ENCODE measurements at places on chromosomes 11 and 22.
A peak's percentile ranks its signal among the peaks of the same experiment; 100 is the strongest.

GRCh38 chr22:44711241-44711560 lies 9.2 kb downstream of the PRR5 start:
- no peak for DNase-seq

- DNase-seq, result no peak
These were observed 6.1 kb downstream of the MRGPRE start for GRCh38 chr11:3225826-3226750.

DNA sequence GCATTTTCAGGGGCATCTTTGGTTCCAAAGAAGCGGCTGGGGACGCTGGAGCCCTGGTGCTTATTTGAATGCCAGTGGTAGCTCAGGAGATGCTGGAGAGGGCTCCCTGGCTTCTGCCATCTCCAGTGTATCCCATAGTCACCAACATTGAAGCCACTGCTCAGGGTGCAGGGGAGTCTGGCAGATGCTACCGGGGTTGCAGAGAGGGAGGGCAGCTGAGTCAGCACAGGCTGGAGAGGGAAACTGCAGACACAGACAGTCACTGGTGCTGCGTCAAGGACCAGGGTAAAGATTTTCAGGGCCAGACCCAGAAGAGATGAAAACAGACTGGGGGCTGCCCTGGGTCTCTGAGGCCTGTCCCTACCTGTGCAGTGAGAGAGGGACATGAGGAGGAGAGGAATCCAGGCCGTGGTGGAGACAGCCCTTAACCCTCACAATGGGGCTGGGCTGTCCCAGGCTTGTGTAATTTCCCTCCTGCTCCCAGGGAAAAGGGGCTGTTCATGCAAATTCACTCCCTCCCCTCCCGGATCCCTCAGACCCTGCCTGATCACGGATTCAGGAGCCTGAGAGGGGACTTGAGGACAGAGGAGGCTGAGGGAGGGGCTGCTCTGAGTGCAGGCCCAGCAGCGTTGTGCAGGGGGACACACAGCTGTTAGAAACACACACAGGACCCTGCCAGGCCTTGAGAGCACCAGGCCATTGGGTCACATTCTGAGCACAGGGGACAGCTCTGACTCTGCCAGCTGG lies 126.9 kb upstream of the GRK3 start:
- DNase-seq, result no peak

- no peak for DNase-seq
These were observed 42.1 kb downstream of the KDM2A start for GRCh38 chr11:67160872-67161783.

DNA sequence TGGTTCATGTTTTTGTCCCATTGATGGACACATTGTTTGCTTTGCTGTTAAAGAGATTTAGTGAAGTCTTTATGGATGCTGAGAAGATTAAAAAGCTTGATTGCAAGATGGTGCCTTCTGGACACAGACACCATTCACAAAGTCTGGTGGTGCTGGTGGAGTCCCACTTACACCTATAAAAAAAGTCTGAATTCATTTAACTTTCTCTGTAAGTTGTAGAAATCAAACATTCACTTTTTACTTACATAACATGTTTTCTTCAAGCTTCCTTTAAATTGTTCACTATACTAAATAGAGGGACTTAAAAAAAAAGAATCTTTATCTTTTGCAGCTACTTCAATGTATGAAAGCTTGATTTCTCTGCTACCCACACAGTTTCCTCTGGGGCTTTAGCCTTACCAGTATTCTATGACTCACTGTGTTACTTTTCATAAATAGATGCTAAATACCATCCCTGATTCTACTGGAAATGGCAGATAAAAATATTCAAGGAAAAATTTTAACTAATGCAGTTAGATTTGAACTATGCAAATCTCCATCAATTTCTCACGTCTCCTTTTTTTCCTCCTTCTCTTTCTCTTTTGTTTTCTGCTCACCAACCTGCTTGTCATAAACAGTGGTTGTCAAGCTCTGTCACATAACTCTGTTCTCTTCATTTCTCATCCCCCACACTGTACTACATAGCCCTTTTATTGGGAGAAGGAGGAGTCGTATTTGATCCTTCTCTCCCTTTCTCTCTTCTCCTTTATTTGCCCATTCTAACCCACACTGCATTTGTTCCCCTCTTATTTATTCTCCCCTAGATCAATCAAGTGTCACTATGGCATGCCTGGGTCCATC lies 89.7 kb downstream of the FAM76B start:
- no peak for DNase-seq

GRCh38 chr11:85718126-85718943 lies 32.3 kb upstream of the CCDC89 start:
- no peak for DNase-seq

DNA sequence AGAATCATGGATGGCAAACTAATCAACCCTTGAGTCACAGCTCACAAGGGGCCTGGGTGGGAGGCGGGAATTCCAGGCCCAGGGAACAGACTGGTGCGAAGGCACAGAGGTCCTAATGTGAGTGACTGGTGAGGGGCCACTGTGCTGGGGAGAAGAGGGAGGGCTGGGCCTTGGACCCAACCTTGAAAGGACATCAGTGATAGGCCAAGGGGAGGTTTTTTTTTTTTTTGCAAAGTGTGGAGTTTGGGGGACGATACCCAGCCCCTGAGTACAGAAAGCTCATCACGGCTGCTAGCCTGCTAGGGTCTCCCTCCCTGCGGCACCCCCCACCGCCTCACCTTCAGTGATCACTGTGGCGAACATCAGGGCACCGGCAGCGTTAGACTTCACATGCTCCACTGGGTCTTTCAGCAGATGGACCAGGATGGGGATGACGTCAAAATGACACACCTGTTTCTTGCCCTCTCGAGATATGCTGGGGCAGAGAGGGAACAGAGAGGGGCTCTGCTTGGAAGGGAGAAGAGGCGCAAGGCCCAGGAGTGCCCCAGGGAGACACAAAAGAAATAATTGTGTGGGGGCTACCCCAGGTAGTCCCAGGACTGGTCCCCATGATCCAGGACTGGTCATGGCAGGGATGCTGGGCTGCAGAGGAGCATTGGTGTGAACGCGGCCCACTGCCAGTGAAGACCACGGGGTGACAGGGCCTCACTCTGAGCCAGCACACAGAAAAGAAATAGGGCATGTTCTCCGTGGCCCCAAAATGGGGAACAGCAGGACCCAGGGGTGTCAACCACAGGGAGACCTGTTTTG lies 8.6 kb upstream of the GNAZ start:
- no peak for DNase-seq

DNA sequence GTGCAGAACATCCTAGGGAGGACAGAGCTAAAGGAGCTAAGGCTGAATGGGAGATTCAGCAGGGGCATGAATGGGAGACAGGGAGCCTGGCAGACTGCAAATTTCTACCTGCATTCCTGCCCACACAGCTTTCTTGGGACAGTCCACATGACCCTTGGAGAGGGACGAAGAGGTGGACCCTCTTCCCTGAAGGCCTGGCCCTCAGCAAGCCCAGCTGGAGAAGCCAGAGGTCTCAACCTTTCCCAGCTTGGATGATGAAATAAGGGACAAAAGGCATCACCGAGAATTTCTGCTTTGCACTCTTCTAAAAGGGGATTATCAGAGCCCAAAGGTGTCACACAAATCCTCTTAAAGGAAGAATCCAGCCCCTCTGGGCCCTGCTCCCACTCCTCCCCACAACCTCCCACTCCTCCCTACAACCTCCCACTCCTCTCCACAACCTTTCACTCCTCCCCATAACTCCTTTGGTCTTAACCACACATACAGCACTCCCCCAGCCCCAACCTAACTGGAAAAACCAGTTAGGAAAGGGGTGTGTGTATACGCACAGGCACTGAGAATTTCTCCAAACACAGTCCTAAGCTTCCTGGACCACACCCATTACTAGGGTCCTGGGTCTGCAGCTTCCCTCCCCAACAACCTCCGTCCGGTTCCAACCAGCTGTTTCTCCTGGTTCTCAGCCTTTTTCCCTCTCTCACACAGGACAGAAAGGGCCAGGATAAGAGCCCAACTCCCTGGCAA lies 38.4 kb downstream of the RPL27A start:
- no peak for DNase-seq

DNA sequence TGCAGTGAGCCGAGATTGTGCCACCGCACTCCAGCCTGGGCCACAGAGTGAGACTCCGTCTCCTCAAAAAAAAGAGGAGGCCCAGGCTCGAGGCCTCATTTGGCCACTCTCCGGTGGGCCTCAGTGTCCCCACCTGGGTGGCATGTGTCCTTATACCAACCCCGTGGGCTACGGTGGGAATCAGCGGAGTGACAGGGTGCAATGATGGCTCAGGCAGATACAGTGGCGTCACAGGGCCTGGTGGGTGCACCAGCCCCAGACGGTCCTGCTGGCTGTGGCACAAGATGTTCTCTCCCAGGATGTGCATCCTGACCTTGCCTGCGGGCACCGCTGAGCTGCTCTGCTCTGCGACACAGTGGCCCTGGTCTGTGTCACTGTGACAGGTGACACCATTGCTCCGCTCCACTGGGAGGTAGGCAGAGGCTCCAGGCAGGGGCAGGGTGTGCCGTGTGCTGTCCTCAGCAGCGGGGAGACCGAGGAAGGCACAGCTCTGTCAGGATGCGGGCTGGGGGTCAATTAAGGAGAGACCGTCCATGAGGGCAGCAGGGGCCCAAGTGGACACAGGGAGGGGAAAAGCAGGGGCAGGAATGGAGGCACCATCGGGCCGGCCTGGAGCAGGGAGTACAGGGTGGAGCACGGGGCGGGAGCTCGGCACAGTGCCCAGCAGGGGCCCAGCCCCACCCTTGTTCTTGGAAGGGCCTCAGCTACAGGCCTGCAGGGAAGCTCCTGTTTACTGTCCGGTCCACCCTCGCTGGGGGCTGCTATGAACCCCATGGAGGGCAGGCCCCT lies 21.7 kb upstream of the TH start:
- no peak for DNase-seq

DNA sequence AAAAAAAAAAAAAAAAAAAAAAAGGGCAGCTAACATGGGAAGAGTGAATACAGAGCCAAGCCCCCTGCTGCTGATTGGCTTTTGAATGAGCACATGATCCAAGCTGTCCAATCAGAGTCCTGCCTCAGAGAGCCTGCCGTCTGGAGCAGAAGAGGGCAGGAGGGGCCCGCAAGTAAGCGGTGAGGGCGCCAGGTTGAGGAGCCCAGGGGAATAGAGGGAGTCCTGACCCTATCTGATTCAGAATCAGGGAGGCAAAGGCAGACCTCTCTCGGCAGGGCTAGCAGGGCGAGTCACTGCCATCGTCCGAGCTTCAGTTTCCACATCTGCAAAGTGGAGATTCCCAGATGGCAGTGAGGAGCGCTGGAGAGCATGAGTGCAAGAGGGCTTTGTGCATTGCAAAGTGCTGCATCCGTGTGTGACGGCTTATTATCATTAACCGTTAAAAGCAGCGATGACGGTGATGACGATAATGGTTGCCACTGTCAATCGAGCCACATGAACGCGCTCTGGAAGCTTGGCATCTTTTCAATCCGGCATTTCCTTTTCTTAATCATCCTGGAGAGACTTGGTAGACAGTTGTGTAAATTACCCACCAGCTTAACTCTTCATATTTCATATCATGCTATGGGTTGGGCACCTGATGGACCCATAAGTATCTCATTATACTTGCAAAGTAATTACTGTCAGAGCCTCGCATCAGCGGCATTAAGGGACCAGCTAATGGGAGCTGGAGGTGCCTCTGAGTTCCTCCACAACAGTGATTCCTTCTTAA lies 68.6 kb upstream of the ATXN10 start:
- DNase-seq, result no peak

DNA sequence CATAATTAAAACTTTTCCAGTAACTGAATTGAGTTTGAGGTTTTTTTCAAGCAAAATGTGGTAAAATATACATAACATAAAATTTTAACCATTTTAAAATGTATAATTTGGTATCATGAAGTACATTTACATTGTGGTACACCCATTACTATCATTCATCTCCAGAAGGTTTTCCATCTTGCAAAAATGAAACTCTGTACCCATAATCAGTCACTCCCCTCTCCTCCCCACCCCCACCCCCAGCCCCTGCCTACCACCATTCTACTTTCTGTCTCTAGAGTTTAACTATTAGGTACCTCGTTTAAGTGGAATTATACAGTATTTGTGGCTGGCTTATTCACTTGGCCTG lies 63.7 kb downstream of the MICAL2 start:
- peak; percentile 43 for DNase-seq

DNA sequence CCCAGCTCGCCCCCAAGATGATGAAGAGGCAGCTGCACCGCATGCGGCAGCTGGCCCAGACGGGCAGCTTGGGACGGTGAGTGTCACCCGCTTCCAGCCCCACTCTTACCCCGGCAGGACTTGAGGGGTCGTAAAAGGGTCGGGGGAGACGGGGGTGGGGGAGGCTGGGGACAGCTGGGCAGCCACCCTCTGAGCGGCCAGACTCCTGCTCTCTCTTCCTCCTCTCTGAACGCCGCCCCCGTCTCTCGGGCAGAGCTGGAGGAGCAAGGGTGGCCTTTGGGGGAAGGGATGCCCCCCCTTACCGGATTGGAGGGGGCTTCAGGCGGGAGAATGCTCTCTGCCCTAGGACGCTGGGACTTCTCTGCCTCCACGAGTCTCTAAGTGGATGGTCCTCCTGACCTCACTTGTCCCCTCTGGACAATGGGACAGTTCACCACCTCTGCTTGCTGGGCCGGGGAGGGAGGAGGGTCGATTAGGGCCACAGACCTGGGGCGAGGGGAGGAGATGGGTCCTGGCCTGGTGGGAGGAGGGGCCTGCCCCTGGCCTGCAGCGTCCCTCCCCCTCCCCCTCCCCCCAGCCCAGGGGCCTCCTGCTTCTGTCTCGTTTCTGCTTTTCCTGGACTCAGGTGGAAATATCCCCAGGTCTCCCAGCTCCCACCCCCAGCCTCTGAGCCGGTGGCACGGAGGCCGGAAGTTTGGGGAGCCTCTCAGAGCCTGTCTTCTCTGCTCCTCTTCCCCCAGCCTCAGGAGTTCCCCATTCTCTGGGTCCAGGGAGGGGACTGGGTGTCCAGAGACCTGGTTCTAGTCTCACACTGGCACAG lies 512 bp downstream of the SH3BP1 start:
- peak; percentile 58 for DNase-seq

- no peak for DNase-seq
These were observed 408.3 kb upstream of the CADM1 start for GRCh38 chr11:115912484-115912945.

GRCh38 chr11:134512571-134513538 lies 100.8 kb upstream of the B3GAT1 start:
- DNase-seq, result peak; percentile 8

DNA sequence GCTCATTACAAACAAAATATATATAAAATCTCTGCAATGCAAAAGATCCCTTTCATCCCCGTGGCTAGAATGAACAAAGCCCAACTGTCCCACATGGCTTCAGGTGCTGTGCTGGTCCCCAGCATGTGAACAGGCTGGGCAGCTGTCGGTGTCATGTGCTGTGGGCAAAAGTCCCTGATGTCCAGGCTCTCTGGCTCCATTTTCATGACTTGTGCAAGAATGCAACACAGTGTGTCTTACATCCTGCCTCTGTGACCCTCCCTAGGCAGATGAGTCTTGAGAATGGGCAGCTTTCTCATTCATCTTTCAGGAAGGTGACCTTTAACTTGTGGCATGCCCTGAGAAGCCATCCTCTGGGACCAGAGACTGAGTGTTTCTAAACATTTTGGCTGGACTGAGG lies 14.5 kb downstream of the GUCD1 start:
- no peak for DNase-seq

DNA sequence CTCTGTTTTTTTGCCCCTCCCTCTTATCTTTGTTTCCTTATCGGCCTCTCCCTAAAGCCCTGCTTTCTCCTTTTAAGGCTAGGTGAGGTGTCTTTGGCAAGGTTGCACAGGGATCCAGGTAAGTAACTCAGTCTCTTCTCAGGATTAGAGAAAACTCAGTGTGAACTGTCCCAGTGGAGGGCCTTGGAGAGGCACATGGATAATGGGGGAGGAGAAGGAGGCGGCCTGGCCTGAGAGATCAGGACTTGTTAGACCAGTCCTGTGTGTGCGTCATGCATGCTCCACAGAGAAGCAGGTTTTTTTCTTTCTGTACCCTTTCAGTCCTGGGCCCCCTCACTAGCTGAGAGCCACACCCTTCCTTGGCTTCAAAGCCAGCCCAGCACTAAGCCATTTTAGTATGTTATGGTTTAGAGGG lies 19.9 kb downstream of the CTNND1 start:
- no peak for DNase-seq
